ENCODE measurements at places on chromosomes 7 and 10. TPM values are rescaled to one million over a fixed set of nuclear protein-coding genes. Genes with fewer than 3 reads are reported as not detected.

DNA sequence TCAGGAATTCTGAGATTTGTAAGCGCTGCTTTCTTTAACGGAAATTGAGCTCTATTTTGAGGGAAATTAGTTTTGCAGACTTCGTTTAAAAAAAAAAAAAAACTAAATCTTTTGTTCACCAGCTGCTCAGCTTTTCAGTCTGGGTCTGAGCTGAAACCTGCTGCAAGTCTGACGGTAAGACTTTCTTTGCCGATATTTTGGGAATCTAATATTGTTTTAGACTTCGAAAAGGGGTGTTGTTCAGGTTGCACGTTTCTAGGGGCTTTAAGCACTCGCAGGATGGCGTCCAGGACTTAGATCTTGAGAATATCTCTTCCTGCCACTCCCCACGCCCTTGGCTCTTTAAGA is 1.8 kb upstream of the MEOX2 start:
- DNase-seq = no peak

Gene ZNF503
- total RNA-seq = 1.6 TPM

Gene ARHGAP22
- 0.24 TPM for total RNA-seq

Gene NYAP1
- total RNA-seq = 0.53 TPM

Gene FOXP2
- total RNA-seq = 0.37 TPM

Gene TAF3
- 0.98 TPM for total RNA-seq
